ENCODE measurements at places on chromosomes 3 and 15.

GRCh38 chr3:15331072-15331605 lies 1.2 kb downstream of the SH3BP5 start:
- DNase-seq: no peak

- no peak for DNase-seq
Observed at GRCh38 chr3:45154641-45155147, 8.5 kb upstream of the CDCP1 start.

DNA sequence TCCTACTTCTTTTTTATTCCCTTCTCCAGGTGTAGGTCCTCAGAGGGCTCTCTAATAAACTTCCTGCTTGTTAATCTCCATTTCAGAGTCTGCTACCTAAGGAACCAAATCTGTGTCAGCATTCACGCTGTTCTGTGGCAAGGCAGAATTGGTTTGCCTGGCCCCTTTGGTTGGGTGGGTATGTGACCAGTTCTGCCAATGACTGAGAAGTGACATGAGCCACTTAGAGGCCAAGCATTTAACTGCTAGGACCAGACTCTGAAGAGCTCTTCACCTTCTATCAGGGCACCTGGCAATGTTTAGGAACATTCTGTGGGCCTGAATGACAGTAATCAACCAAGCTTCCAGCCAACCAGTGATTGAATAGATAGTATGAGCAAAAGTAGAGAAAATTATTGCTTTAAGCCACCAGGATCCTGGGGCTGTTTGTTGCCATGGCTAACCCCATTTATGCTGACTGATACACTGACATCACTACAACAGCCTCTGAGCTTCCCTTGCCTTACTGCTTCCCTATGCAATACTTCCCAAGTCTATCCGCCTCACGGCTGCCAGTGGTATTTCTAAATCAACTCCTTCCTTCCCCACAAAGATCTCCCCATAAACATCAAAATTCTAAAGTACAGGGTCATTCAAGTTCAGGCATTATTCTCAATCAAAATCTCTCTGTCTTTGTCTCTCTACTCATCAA lies 7.6 kb downstream of the FRMD4B start:
- no peak for DNase-seq

DNA sequence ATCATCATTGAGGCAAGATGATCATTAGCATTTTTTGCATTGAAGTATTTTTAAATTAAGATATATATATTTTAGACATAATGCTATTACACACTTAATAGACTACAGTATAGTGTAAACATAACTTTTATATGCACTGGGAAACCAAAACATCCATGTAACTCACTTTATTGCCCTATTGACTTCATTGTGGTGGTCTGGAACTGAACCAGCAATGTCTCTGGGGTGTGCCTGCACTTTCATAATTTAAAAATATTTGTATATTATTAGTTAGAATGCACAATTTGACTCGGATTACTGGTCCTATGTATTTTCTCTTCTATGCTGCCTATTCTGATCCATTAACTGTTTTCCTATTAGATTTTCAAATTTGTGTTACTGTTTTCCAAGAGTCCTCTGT lies 109.1 kb upstream of the SPATA12 start:
- no peak for DNase-seq

DNA sequence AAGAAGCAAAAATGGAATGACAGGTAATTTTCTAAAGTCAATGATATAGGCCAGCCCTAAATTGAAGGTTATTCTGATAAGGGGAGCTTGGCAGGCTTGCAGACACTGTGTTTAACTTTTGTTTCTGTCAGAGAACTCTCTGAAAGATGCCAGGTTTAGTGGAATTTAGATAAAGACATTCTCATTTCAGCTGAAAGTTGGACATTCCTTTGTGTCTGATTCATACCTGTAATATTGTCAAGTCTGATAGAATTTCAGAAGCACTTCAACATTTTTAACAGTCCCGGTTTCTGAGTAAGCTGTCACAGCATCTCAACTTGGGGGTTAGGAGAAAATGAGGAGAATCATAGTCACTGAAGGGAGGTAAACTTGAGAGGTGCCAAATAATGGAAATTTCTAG lies 84.0 kb downstream of the DIPK2A start:
- no peak for DNase-seq
